T-helper 2 cell treated with Interferon-gamma antibody and Interleukin-4, amounts not matched to agents 5 μg/mL and 100 μg/mL, for 36 hours (primary cell): ENCODE measurements at places on chromosomes 7 and 10.

GRCh38 chr7:50470250-50471163, 20.4 kb upstream of the FIGNL1 start:
- H3K4me3 ChIP-seq, result no peak overlapping the region
- DNase-seq, result no peak
- H3K4me1 ChIP-seq, result peaks cover 10% of the 10 kb centered on the region

- H3K4me3 ChIP-seq, result no peak overlapping the region
- no peaks in the 10 kb centered on the region for H3K4me1 ChIP-seq
- peaks cover 22% of the 10 kb centered on the region for H3K27me3 ChIP-seq
- H3K27ac ChIP-seq, result no peak overlapping the region
- no peaks in the 10 kb centered on the region for H3K36me3 ChIP-seq
- no peak for DNase-seq
Observed at GRCh38 chr7:157633465-157634185, 296.8 kb downstream of the DNAJB6 start.

- no peaks in the 10 kb centered on the region for H3K36me3 ChIP-seq
- no peak overlapping the region for H3K27ac ChIP-seq
- no peak overlapping the region for H3K4me3 ChIP-seq
- H3K4me1 ChIP-seq, result no peaks in the 10 kb centered on the region
- DNase-seq, result no peak
Observed at GRCh38 chr10:78229950-78230675, 196.4 kb downstream of the RPS24 start.

- no peak overlapping the region for H3K4me3 ChIP-seq
- peaks cover 11% of the 10 kb centered on the region for H3K27me3 ChIP-seq
- DNase-seq, result no peak
- H3K4me1 ChIP-seq, result peaks cover 17% of the 10 kb centered on the region
- no peaks in the 10 kb centered on the region for H3K36me3 ChIP-seq
Observed at GRCh38 chr10:70559861-70560260, 42.7 kb downstream of the PRF1 start.

DNA sequence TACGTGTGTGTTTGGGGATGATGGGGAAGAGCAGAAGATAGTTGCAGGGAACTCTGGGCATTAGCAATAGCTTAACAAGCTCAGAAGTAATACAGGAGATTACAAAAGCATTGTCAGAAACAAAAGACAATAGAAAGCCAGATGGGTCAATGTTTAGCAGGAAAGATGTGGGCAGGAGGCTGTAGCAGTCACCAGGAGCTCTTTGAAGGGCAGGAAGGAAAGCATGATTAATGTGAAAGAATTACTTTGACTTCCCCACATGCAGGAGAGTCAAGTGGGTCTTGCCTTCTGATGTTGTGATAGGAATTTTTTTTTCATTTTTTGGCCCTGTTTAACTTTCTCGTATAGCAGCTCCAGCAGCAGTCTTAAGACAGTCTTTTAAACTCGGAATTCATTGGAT, 6.0 kb upstream of the SMNDC1 start:
- peaks cover 23% of the 10 kb centered on the region for H3K4me1 ChIP-seq
- no peak for DNase-seq
- H3K4me3 ChIP-seq, result no peak overlapping the region
- no peak overlapping the region for H3K27ac ChIP-seq
- no peaks in the 10 kb centered on the region for H3K27me3 ChIP-seq

DNA sequence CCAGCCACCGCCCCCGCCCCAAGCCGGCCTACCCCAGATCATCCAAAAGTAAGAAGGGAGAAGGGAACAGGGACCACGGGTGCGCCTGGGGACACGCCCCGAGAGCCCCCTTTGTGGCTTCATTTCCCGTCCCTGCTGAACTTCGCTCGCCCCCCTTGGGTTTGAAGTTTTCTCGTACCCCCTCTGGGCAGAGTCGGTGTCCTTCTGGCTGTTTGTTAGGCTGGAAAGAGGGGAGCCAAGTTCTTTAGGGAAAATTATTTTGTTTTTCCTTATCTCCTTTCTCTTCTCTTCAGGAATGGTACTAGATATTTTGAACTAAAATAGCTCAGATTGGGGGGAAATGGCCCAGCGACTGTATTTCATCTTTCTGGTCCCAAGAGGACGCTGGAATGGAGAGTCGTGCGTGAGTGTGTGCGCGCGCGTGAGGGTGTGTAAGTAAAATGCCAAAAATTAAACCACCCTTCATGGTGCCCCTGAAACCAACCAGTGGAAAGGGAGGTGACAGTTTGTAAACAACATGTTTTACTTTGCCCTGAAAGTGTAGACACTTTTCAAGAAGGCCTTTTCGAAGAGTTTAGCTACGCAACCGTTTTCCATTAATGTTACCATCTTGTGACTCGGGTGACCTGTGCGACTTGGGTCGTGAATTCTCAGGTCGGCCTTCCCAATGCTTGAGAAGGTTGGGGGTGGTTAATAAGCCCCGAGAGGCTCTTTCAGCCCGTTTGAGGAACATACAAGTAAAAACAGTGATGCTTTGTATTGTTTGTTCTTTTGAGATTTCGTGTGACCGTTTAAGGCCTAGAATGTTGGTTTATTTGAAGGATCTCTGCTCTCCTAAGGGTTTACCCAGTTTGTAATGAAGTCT, 694 bp downstream of the RBM20 start:
- peak overlapping the region; percentile 61 for H3K4me3 ChIP-seq
- peaks cover 3% of the 10 kb centered on the region for H3K36me3 ChIP-seq
- H3K27me3 ChIP-seq, result peaks cover 77% of the 10 kb centered on the region

GRCh38 chr7:128045766-128046165, 14.5 kb upstream of the LRRC4 start:
- H3K27ac ChIP-seq, result no peak overlapping the region
- DNase-seq, result no peak
- H3K27me3 ChIP-seq, result no peaks in the 10 kb centered on the region
- H3K4me1 ChIP-seq, result peaks cover 14% of the 10 kb centered on the region
- H3K4me3 ChIP-seq, result no peak overlapping the region
- H3K36me3 ChIP-seq, result peaks cover 1% of the 10 kb centered on the region
